ENCODE measurements at places on chromosomes 2 and 18.

GRCh38 chr18:31626409-31626808 is 34.7 kb downstream of the TTR start:
- no peak for DNase-seq

- DNase-seq = no peak
Observed at GRCh38 chr2:25127646-25128045, 40.7 kb downstream of the POMC start.

GRCh38 chr18:13890761-13891361 is 24.5 kb downstream of the MC2R start:
- DNase-seq = no peak

GRCh38 chr2:120626566-120626965 is 109.1 kb upstream of the GLI2 start:
- no peak for DNase-seq

DNA sequence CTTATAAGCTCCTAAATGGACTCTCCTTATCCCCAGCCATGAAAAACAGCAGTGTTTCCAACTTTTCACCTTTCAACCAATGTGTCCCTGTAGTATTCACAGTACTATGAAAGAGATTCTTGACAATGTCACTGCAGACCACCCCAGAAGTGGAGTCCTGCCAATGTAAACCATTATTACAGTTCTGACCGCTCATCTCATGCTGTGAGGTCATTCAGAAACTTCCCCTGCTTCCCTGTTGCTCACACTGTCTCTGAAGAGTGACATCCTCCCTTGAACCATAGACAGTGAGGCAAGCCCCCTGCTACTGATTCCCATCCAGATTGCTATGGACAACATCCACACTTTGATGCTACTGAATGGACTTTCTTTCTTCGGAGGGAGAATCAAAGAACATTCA is 1523.7 kb upstream of the ACVR2A start:
- no peak for DNase-seq

DNA sequence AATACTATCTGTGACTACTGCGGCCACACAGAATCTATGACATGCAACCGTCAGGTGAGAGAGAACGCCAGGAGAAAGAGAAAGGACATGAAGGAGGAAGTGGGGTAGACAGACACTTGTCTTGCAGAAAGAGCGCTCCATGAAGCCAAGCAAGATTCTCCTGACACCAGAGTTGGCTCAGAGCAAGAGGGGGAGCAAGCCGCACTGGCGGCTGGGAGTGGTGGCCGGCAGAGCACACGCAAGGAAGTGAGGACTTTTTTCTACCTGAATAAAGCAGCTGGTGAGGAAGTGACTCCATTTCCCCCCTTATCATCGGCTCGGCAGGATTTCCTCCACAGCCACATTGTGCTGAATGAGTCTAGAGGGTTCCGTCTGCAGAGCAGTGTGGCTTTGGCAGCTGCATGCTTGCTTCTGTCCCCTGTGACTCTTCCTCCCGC is 181.6 kb downstream of the BCL2 start:
- no peak for DNase-seq

Measured in NCI-H1092 (cell line).